ENCODE measurements at places on chromosomes 5 and 9.
A peak's percentile ranks its signal among the peaks of the same experiment; 100 is the strongest.

DNA sequence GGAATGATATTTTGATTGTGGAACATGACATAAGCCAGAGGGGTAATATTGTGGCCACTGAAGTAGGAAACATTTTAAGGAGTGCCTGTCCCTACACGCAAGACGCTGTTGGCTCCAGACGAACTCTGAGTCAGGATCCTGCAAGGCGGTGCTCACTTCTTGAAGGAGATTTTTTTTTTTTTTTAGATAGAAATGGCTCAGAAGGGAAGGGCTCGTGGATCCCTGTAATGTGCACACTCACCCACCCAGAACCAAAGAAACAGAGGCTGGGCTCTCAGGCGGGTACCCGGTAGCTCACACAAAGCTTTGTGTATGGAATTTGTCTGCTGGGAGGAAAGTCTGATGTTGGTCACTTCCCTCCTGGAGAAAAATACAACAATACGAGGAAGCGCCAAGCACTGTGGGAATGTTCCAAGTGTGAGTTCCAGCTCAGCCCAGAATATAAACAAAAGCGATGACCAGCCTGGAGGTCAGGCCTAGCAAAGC is 25.7 kb downstream of the RAPGEF1 start:
- no peak for DNase-seq

DNA sequence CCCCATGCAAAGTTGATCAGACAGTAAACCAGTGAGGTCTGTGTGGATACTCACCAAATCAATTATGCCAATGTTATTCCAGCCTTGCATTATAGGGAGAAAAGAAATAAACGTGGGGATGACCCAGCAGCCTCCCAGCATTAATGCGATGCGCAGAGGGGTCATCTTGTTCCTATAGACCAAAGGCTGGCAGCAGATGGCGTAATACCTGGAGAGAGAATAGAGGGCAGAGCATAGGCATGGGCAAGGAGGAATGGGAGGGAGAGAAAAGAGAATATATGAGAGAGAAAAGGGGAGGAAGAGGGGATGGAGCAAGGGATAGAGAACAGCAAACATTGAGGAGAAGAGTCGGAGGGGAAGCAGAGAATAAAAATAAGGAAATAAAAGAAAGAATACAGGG is 131.2 kb downstream of the HTR4 start:
- no peak for DNase-seq

- DNase-seq: no peak
These were observed 66.3 kb upstream of the ZBTB43 start for GRCh38 chr9:126738553-126738952.

GRCh38 chr5:120139039-120139438 is 325.1 kb upstream of the PRR16 start:
- DNase-seq: no peak

GRCh38 chr5:150781706-150782614 is 3.4 kb downstream of the SMIM3 start:
- no peak for DNase-seq

- no peak for DNase-seq
These were observed 625.3 kb upstream of the DMAC1 start for GRCh38 chr9:8424786-8425410.

- DNase-seq: no peak
These were observed 93.8 kb upstream of the IL12B start for GRCh38 chr5:159424123-159424522.

GRCh38 chr9:107698779-107699178 is 209.2 kb upstream of the KLF4 start:
- DNase-seq: no peak

- DNase-seq: no peak
These were observed 85.6 kb downstream of the FBXW11 start for GRCh38 chr5:171920765-171921391.

- DNase-seq: no peak
These were observed 408.7 kb downstream of the TLE4 start for GRCh38 chr9:79980432-79980831.

DNA sequence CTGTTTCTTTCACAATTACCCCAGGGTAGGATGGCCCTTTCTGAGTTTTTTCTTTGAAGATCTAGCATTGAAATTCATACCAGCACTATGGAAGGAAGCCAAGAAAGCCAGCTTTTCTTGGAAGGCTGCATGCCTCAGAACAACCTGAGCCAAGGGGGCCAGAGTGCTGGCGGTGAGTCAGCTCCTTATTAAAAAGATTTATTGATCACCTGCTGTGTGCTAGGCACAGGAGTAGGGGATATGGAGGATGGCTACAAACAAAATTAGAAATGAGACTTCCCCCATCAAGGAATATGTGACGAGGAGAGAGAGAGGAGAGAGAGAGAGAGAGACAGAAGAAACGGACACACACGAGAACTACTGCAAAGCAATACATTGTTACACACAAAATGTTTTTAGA is 184.6 kb upstream of the PUM3 start:
- no peak for DNase-seq

DNA sequence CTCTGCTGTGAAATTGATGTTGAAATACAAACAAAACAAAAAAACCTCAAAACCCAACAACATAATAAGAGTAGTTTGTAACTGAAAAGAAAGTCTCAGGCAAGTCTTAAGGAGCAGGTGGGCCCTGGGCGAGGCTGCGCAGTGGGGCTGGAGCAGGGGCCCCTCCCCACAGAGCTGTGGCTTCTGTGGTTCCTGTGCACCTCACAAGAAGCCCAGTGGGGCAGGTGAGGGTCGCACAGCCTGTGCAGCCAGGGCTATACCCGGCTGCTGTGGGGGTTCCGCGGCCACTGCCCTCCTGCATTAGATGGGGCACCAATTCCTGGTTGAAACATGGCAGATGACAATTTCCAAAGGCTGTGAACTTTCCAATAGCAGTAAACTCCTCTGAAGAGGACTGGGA is 75.3 kb downstream of the TRIO start:
- DNase-seq: no peak

- no peak for DNase-seq
These were observed 222.6 kb downstream of the EBF1 start for GRCh38 chr5:158877124-158877581.

DNA sequence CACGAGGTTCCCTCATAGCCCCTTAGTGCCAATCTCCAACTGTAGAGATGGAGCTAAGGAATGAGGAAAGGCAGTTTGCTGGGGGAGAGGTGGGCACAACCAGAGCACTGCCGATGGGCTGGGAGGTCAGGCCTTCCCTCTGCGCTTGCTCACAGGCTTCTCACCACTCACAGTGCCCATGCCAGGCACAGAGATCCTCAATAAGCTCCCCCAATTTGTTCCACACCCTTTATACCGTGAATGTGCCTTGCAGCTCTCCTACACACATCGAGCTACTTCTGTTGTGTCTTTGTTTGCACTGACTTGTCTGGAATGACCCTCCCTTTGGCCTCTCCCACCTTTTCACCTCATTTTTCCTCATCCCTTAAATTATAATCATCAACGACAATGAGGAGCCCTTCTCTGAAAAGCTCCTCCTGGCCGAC is 1.6 kb upstream of the HK3 start:
- no peak for DNase-seq

- no peak for DNase-seq
These were observed 1.5 kb upstream of the RETREG1 start for GRCh38 chr5:16618138-16618897.

GRCh38 chr5:30850866-30851265 is 342.6 kb upstream of the CDH6 start:
- DNase-seq: no peak

DNA sequence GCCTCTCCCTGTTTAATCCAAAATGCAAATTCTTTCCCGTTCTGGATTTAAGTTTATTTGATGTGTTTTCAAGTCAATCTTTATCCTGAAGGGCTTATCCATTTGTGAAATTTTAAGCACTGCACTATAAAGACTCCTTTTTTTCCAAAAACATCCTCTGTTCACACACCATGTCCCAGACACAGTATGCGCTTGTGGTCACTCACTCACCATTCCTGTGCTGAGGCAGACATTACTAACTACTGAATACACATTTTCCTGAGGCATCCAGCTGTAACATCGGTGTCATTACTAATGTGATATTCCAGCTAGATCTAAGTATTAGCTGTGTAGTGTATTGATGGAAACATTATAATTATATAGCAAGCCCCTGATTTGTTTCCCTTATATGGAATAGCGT is 298.4 kb downstream of the KCTD16 start:
- DNase-seq: no peak

- DNase-seq: no peak
These were observed 21.0 kb upstream of the RHOBTB3 start for GRCh38 chr5:95709967-95710650.

GRCh38 chr5:43386960-43387362 is 25.2 kb downstream of the CCL28 start:
- DNase-seq: no peak

GRCh38 chr5:159531554-159532105 is 201.3 kb upstream of the IL12B start:
- DNase-seq: no peak

GRCh38 chr9:99038484-99038820 is 66.5 kb upstream of the TGFBR1 start:
- DNase-seq: no peak

- DNase-seq: peak; percentile 60
These were observed 8.7 kb upstream of the SLC2A8 start for GRCh38 chr9:127388037-127388855.

GRCh38 chr5:152595405-152595804 is 190.3 kb upstream of the NMUR2 start:
- DNase-seq: no peak

- no peak for DNase-seq
These were observed 3.3 kb upstream of the TTC23L start for GRCh38 chr5:34835664-34836063.

DNA sequence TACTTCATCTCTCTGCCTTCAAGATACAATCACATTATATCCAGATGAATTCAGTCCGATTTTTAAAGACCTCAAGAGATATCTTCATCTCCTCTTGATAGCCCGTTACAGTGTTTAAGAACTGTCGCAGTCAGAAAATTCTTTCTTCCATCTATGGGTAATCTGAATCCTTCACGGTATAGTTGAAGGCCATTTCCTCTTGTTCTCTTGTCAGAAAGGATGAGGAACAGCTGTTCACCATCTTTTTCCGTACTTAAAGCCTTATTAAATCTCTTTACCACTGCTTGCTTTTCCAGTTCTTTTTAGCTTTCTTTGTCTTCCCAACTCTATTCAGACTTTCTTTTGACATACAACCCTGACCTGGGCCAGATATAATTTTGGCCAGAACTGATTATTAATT is 121.8 kb downstream of the XRCC4 start:
- no peak for DNase-seq

DNA sequence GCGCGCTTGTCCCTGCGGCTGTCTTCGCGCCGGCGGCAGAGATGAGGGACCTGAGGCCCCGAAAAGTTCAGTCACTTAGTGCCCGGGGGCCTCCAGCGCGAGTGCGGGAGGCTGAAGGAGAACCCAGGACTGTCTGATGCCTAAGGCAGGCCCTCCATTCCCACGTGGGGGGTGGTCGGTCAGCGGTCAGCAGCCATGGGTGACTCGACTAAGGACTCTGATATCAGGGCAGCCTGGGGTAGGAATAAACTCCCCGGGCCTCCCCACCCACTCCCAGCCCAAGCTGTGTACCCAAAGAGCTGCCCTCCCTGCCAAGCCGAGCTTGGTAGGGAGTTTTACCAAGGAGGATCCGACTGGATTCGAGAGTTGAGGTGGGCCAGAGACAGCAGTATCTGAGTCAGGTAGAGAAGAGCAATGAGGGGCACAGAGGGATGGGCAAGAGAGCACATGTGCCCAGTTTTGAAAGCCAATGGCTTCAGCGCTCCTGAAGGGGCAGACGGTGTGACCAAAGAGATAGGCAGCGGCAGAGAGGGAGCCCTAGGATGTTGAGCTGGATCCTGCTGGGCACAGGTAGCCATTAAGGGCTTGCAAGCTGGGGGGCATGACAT is 787 bp downstream of the FGFR4 start:
- no peak for DNase-seq

All from activated CD8-positive, alpha-beta memory T cell treated with anti-CD3 and anti-CD28 coated beads for 48 hours (primary cell).